ENCODE measurements at places on chromosomes 7 and 10.

DNA sequence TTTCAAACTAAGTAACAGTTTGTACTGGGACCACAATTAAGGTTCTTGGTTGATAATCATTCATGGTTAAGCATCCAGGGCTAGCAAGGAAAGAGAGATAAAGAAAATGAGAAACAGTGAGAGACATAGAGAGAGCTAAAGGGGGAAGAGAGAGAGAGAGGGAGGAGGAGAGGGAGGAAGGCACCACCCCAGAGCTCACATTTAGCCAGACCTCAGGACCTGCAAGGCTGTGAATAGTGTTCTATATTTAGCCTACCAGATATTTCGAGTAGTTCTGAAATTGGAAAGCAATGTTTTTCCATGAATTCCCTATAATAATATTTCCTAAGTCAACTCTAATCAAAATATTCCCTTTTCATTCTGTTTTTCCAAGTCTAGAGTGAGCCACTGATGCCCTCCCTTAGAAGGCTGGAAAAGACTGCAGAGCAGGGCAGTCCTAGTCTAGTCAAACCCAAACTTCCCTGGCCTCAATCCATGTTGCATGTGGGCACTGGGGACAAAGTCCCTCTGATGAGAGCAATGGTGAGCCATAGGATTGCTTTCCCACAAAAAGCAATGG is 119.4 kb upstream of the INHBA start:
- no peak for DNase-seq

DNA sequence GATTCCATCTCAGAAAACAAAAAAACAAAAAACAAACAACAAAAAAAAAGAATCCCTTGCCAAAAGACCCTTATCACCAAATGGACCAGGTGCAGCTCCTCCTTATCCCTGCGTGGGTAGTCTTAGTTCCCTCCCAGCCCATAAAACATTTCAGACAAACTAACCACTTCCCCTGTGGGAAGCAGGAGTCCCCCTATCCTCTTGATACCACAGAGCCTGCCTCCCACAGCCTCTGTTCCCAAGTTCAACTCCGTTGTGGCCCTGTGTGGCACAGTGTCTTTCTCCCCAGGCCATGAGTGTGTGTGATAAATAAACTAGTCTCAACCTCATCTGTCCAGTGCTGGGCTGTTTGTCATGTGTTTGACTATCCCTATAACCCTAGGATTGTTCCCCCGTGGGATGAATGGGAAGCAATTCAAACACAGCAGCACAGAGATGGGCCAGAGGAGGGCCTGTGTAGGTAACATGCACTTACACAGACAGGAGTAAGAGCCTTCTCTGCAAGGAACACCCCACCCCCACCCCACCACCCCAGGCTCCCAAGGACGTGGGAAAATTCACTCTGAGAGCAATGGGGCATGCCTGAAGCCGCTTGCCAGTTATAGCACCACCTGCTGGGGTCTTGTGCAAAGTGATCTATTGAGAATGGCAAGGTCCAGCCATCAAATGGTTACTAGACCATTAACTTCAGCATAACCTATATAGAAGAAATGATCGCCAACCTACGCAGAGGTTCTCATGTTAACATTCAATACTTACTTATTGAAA is 147.1 kb upstream of the GHITM start:
- DNase-seq, result peak; percentile 1

GRCh38 chr10:84375011-84375410 is 46.6 kb downstream of the CCSER2 start:
- DNase-seq, result peak; percentile 28

DNA sequence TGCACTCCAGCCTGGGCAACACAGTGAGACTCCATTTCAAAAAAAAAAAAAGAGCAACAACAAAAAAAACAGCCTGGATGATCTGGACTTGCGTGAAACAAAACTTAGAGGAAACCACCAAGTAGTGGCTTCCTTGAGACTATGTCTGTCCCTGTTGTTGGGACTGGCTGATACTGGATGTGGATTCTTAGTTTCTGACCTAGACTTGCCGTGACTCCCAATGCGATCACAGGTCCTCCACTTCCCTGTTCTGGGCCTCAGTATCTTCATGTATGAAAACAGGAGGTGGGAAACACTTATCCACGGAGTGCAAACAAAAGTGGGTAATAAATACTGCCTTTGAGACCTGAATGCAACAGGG is 125.7 kb downstream of the PRPF18 start:
- no peak for DNase-seq

DNA sequence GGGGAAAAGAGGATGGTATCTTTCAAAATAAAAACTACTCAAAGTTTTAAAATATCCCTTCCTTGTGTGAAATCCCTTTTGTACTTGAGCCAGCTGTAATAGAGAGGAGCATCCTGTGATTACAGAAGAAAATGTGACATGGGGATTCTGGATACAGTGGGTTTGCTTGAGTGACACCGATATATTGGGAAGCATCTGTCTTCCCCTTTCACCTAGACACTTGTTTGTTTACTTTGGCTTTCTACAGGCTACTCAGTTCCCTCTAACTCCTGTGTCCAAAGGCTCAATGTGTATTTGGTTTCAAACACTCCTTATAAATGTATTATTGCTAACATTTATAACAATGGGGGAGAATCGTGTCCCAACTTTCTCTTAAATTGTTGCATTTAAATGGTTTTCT is 24.4 kb downstream of the CPED1 start:
- no peak for DNase-seq

DNA sequence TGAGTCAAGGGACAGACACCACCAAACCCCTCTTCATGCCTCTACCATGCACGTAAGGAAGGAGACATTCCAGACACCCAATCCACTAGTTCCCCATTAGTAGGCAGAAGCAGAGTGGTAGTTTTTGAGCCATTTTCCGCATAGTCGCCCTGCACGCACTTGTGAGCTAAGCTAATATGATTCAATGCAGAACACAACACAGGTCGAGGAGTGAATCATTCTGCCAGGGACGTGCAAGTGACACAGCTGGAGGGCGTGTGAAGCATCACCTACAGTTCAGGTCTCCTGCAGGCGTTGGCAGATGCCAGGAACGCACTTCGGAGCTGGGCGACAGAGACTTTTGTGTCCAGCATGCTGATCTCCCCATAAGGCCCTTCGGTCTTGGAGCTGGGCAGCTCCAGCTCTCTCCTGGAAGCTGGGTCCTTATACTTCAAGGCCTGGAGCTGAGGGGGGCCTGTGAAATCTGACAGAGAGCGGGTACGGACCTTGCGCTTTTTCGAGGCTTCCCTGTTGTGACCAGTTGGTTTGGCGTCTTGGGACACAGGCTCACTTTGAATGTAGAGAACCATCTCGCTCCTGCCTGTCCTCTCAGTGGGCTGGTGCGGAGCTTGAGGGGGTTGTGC is 102.4 kb downstream of the SVIL start:
- DNase-seq, result no peak

- DNase-seq, result no peak
Measured at GRCh38 chr7:16465469-16466361, at the start of gene SOSTDC1. TSS of gene SOSTDC1 (minus strand) at chr7:16465738. CDS start at chr7:16465668, 70 bp downstream.

- DNase-seq, result no peak
Measured at GRCh38 chr7:44759246-44759645, 10.6 kb downstream of the ZMIZ2 start.

DNA sequence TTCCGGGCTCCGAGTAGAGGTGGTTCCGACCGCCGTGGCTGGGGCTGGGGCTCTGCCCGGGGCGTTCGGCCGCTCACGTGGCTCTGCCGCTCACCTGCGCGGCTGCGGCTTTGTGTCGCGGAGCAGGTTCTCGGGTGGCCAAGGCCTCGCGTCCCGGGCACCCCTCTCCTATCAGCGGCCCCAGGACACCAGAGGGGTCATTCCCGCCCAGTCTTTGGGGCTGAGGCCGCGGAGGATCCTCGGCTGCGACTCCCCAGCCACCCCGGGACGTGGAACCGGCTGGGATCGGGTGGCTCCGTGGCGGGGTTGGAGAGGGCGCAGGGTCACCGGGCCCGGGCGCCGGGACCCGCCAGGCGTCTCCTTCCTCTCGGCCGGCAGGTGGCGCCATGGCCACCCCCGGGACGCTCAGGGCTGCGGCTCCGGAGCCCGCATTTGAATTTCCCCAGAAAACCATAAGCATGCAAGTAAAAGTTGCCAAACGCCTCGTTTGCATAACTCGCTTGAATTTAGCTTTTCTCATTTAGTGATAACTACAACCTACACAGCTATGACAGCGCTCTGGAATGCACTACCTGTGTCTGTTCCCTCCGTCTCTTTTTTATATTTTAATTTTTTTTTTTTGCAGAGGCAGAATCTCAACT is 1.2 kb downstream of the COL26A1 start:
- DNase-seq, result peak; percentile 61

DNA sequence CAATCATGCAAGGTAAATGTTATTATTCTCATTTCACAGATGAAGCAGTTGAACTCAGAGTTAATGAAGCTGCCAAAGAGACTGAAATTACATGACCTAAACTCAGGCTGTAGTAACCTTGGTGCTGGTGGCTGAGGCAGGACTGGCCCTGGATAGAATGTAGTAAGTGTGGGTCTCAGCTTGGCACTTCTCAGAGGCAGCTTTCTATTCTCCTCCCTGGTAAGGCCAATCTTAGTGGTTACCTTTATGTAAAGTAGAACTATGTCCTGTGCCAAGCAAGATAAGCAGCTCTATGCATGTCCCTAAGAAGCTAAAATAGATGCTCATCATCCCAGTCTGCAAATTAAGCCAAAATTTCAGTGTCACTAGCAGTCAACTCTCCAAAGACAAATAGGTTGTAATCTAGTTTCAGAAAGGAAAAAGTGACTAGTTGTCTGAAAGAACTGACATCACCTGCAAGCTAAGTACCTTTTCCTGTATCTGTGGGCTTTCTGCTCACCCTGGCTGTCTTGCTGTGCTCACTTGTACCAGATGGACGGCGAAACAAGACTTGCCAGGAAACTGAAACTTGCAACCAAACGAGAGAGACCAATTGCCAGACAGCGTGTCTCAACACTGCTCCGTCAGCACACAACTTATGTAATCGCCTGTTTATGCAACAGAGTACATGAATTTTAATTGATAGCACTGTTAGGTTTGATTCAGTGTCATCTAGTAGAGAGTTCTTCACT is 43.7 kb downstream of the CH25H start:
- DNase-seq, result peak; percentile 58

- DNase-seq, result no peak
Measured at GRCh38 chr7:117332031-117332430, 9.2 kb upstream of the WNT2 start.

GRCh38 chr10:75353183-75353582 is 48.4 kb downstream of the ZNF503 start:
- DNase-seq, result no peak

DNA sequence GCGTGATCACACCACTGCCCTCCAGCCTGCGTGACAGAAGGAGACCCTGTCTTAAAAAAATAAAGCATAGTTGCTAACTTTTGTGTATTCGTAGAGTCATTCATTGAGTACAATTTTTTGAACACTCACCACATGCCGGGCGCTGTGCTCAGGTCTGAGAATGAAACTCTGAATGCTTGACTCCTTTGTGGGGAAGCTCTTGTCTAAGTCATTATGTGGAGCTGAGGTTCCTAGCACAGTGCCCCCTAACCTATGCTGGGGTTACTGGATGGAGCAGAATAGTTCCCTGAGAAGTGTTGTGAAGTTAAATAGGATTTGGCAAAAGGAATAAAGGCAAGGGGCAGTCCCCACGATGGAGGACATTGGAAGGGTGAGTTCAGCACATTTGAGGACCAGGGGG is 123.3 kb downstream of the CELF2 start:
- no peak for DNase-seq

- DNase-seq, result no peak
Measured at GRCh38 chr7:140455743-140456142, 23.6 kb downstream of the MKRN1 start.

GRCh38 chr10:45151467-45152214 is 150.9 kb downstream of the ZNF22 start:
- no peak for DNase-seq

DNA sequence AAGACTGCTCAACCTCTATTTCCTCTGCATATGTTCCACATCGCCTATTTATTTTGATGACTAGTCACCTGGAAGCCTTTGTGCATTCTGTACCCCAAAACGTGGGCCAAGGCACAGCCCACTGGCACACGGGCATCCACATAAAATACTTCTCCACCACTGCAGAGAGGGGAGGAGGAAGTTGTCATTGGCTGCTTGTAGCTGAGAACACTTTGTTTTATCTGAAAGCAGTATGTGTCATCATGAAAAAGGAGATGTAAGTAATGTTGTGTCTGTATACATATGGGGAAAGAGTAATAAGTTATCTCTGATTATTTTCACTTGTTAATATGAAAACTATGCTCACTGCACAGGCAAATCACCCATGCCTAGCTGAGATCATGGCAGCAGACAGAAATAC is 48.2 kb upstream of the AMPH start:
- DNase-seq, result no peak

DNA sequence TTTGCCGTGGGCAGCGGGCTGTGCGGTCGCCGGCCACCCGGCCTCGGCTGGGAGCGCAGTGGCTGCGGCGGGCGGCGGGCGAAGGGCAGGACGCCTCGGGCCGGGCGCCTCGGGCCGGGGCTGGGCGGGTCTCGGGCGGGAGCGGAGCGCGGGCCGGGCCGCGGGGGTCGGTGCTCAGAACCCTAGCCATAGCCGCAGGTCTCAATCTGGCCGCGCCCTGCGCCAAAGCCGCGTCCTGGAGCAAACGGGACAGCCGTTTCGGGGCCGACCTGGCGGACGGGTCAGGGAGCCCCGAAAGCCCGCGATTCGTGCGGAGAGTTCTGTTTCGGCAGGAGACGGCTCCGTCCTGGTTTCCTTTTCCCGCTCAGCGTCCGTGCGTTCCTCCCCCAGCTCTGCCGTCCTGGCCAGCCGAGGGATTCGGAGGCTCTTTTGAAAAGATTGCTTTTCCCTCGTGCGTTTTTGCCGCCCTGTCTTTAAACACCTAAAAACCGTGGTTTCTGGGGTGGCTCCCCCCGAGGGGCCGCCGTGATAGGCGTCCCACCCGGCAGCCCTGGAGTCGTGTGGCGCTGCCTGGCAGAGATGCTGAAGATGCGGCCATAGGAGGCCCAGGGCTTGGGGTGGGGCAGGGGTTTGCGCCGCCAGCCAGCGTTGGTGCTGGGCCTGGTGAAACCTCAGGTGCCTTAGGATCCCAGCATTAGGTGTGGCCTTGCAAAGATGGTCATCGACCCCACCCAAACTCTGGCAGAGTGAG is 727 bp downstream of the RET start:
- DNase-seq, result no peak

- no peak for DNase-seq
Measured at GRCh38 chr7:24129597-24129996, 154.4 kb upstream of the NPY start.

- DNase-seq, result no peak
Measured at GRCh38 chr10:3787016-3787400, 2.0 kb upstream of the KLF6 start.

- DNase-seq, result no peak
Measured at GRCh38 chr7:50329775-50330174, 25.3 kb downstream of the IKZF1 start.

GRCh38 chr7:114630201-114630990 is 215.8 kb downstream of the FOXP2 start:
- no peak for DNase-seq

- DNase-seq, result no peak
Measured at GRCh38 chr7:150396851-150397260, 17.7 kb downstream of the ZNF775 start.

DNA sequence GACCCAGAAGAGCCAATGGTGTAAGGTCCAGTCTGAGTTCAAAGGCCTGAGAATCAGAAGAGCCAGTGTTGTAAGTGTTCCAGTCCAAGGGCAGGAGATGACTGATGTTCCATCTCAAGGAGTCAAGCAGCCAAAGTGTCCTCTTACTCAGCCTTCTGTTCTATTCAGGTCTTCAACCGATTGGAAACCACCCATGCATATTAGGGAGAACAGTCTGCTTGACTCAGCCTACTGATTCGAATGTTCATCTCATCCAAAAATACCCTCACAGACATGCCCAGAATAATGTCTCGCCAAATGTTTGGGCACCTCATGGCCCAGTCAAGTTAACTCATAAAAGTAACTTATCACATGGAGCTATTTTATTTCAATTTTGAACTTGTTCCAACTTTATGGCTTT is 2.9 kb upstream of the WDFY4 start:
- DNase-seq, result no peak

Measured in activated T-cell treated with anti-CD3 and anti-CD28 coated beads for 24 hours (primary cell).